ENCODE measurements at places on chromosomes 13 and 19.

DNA sequence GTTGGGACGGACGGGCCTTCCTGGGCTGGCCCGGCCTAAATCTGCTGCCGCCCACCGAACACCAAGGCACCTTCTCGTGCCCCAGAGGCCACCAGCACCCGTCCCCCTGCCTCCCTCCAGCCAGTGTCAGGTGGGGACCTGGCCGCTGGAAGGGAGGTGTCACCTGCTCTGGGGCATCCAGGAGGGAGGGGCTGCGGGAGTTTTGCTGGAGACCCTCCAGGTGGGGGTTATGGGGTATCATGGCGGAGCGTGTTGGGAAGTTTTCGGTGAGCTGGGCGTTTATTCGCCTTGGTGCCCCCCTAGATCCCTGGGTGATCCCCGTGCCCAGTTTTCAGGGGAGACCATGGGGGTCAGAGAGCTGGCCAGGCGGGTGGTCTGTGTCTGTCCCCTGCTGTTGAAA lies 9.7 kb downstream of the CSNK1G2 start:
- DNase-seq, result no peak

GRCh38 chr13:50073340-50073739 lies 58.1 kb downstream of the KCNRG start:
- no peak for DNase-seq

- no peak for DNase-seq
These were observed at the start of gene FUT6 for GRCh38 chr19:5839065-5840017. FUT6 (minus strand) TSS chr19:5839702; CDS start chr19:5832567, 7,135 bp downstream.

GRCh38 chr13:112986946-112987681 lies 18.1 kb downstream of the MCF2L start:
- no peak for DNase-seq

DNA sequence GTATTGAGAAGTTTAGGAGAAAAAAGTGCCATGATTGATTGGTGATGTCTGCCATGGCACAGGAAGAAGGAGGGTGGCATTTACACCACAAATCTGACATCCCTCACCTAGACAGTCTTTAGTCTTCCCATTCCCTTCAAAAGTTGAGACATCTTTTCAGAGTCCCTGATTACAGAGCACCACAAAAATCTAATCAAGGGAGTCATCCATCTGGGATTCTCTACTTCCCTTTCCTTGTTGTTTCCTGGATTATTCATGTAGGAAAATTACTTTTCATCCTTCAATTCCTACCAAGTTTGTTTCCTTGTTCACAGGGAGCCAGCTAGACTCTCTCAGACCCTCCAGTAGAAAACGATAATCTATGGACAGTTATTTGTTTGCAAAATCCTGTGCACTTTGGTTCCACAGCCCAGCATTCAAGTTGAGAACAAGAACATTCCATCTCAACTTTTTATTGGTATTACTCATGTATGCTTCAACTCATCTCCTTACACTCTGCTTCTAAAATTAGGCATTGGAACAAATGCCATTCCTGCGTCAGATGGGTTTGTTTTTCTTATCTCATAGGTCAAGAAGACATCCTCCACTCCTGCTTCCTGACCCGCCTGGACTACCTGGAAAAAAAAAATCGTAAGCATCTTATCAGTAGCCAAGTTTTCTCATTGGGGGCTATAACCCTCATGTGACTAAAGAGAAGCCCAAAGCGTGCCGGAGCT lies 259.9 kb downstream of the FOXO1 start:
- peak; percentile 34 for DNase-seq

GRCh38 chr13:66532845-66533244 lies 697.3 kb downstream of the PCDH9 start:
- DNase-seq, result no peak

DNA sequence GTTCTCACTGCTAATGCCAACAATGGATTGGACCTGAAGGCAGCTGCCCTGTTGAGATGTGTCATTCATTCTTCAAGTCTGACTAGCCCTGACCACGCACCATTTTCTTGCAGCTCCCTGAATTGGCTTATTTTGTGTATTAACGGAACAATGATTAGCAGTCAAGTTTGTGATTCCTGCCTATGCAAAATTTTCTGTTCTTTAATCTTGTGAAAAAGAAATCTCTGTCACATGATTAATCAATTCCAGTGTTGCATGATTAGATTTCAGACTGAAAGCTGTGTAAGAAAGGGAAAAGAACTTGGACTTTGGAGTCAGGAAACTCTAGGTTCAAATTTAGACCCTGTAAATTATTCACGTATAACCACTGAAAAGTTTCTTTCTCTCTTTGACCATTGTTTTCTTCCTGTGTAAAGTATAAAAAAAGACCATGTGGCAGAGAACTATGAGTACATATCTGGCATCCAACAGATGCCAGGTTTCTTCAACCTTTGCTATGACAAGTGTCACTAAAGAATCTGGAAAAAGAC lies 64.5 kb upstream of the SLC10A2 start:
- DNase-seq, result no peak

DNA sequence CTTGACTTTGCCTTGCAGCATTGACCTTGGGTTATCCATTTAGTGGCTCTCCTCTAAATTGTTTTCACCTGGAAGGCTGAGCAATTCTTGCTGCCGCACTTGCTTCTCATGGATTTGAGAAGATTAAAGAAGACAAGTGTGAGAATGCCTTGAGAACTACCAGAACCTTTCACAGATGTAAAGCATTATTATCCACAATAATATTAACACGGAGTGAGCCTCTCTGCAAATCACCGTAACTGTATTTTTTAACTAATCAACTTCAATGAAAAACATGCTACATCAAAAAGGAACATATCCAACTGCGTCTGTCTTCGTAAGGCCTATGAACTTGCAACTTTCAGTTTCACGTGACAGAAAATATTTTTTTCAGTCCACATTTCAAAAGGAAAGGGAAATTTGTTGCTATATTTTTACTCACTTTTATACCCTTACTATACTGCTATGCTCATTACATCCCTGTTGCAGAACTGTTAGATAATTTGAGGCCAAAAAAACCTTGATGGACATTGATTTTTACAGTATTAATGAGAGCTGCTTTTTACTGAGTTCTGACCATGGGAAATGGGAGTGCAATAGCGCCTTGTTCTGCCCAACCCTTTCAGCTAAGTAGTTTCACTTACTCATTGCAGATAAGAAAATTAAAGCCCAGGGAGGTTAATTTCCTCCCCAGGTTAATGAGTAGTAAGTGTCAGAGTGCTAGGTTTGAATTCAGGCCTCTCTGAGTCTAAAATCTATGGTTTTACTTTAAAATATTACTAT lies 93.8 kb upstream of the RAP2A start:
- no peak for DNase-seq

DNA sequence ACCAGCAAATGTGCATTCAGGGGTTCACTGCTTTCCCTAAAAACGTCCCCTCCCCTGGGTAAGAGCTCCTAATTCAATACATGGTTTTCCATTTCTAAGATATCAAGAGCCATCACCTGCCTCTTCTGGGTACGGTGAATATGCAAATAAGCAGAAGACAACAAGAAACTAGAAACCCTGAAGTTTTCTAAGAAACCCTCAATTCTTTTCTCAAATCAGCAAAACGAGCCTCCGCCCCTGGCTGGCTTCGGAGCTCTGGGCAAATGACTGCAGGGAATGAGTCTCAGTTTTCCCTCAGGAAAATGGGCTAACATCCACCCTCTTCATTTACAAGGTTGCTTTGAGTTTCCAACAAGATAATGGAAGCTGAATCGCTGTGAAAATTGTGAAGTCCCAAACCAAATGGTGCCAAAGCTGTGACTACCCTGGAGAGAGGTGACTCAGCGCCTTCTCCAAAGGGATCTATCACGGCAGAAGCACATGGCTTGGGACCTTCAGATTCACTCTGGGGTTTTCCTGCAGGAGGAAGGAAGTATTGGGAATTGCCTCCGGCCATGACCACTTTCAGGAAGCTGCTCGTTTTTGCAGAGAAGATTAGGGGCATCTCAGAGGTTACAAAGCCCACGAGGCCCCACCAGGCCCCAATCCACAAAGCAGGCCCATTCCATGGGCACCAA lies 26.6 kb downstream of the KLF2 start:
- no peak for DNase-seq

DNA sequence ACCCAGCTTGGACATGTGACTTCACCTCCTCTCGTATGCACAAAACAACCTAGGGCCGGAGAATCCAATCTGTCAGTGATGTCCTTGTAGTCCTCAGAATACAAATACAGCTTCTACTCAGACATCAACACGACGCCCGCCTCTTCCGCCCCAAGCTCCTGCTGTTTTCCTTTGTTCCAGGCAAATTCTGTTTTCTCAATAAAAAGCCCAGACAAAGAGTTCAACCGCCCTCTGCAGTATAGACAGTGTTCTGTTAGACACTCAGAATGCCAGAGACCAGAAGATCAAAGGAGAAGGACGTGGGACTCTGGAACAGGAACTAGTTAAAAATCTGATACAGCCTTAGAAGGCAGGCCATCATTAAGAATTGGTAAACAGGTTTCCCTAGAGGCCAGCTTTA lies 42.0 kb upstream of the GGACT start:
- DNase-seq, result no peak

DNA sequence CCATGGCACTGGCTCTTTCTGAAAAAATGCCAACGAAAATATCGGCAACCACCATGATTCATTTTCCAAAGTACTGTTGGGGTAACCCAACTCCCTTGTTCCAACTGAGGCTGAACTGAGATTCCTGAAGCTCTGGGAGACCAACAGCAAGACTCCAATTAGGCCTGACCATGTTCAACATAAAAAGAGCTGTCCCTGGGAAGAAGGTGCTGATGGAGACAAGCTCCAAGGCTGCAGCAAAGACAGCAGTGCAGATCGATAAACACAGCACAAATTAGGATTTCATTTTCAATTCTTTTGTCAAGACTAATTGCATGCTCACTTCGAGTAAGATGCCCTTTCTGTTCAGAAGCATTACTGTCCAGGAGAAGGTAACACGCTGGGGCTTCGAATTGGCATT lies 968.0 kb downstream of the UQCRFS1 start:
- DNase-seq, result no peak

DNA sequence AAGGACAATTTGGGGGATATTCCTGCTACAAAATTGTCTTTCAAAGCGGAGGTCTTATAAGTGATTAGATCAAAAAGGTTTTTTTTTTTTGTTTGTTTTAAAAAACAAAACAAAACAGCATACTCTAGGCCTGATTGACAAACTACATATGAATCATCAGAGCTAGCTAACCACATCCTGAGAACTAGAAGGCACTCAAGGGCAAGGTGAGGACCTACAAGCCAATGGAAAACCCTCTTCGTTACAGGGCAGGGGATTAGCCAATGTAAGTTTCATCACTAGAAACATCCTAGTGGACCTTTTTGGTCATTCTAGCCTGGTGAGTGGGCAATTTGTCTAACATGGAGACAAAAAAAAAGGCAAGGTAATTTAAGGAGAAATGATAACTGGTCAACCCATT lies 428.6 kb downstream of the RFC3 start:
- DNase-seq, result no peak

- no peak for DNase-seq
These were observed 668 bp upstream of the ARHGAP45 start for GRCh38 chr19:1066251-1066747.

- DNase-seq, result no peak
These were observed 2.7 kb downstream of the NAA16 start for GRCh38 chr13:41313659-41314197.

- no peak for DNase-seq
These were observed 95.2 kb downstream of the ELF1 start for GRCh38 chr13:40923867-40924266.

DNA sequence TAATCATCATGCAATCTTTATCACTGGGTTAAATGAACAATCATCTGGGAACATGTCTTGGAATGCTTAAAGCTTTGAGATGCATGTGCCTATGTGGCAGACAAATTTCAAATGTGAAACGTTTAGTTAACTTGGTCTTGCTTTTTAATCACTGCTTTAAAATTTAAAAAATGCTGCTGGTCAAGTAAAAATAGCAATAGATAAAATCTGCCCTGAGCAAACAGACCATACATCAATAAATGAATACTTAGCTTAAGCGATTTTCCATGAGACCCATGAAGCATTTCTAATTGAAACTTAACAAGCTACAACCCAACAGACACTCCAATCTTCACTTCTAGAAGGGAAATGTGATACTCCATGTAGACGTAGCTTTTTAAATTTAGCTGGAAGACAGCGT lies 1.9 kb upstream of the KL start:
- no peak for DNase-seq

DNA sequence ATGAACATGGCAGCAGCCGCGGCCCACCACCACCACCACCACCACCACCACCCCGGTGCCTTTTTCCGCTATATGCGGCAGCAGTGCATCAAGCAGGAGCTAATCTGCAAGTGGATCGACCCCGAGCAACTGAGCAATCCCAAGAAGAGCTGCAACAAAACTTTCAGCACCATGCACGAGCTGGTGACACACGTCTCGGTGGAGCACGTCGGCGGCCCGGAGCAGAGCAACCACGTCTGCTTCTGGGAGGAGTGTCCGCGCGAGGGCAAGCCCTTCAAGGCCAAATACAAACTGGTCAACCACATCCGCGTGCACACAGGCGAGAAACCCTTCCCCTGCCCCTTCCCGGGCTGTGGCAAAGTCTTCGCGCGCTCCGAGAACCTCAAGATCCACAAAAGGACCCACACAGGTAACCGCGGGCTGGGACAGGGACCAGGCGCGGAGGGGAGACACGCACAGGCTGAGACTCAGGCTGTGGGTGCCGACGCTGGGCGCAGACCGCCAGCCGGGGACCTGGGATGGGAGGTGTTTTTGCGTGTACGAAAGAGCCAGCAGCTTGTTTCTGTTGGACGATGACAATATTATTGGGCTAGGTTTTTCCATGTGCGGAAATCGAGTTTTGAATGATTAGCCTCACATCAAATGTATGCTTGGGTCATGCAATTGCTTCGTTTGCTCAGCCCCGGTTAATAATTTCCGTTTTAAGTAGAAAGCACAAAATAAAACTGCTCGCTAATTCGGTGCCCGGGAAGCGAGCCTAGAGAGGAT lies 1.3 kb downstream of the ZIC2 start:
- no peak for DNase-seq

GRCh38 chr19:15869873-15870272 lies 28.0 kb downstream of the CYP4F2 start:
- DNase-seq, result no peak

- no peak for DNase-seq
These were observed 105.4 kb downstream of the ATP11A start for GRCh38 chr13:112795277-112795676.

DNA sequence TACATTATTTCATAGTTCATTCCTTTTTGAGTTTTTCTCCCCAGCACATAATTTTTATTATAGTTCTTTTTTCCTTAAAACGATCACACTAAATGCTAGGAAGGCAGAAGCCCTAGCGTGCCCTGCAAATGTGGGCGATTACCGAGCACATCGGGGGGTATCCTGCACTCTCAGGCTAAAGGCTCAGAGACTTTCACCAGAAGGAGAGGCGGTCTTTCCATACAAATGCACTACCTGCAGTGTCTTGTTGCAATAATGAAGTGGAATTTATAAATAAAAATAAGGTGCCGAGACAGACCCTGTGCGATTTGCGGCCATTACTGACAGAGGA lies 29.3 kb upstream of the SPACA7 start:
- no peak for DNase-seq

- DNase-seq, result no peak
These were observed 29.0 kb downstream of the UTP14C start for GRCh38 chr13:52053460-52053859.

- DNase-seq, result no peak
These were observed 5.0 kb upstream of the LENG1 start for GRCh38 chr19:54164369-54165068.
